ENCODE measurements at places on chromosomes 6 and 20. TPM values are rescaled to one million over a fixed set of nuclear protein-coding genes. Genes with fewer than 3 reads are reported as not detected.

The DNAH8 gene
- not detected for total RNA-seq

The LCA5 gene
- 3.6 TPM for total RNA-seq

The SGK2 gene
- 0.99 TPM for total RNA-seq

The CRYBG1 gene
- total RNA-seq, result 9.1 TPM

The GRIK2 gene
- 6.0 TPM for total RNA-seq

The CST7 gene
- not detected for total RNA-seq

The CNR1 gene
- 0.25 TPM for total RNA-seq

The OXT gene
- total RNA-seq, result not detected

The BPIFB3 gene
- not detected for total RNA-seq

The MACROD2 gene
- 3.5 TPM for total RNA-seq

The PTGIS gene
- total RNA-seq, result 37.0 TPM

The LKAAEAR1 gene
- 0.73 TPM for total RNA-seq

The BLOC1S5 gene
- total RNA-seq, result 18.9 TPM

GRCh38 chr20:49444553-49444990 lies 37.9 kb downstream of the KCNB1 start:
- DNase-seq, result no peak

DNA sequence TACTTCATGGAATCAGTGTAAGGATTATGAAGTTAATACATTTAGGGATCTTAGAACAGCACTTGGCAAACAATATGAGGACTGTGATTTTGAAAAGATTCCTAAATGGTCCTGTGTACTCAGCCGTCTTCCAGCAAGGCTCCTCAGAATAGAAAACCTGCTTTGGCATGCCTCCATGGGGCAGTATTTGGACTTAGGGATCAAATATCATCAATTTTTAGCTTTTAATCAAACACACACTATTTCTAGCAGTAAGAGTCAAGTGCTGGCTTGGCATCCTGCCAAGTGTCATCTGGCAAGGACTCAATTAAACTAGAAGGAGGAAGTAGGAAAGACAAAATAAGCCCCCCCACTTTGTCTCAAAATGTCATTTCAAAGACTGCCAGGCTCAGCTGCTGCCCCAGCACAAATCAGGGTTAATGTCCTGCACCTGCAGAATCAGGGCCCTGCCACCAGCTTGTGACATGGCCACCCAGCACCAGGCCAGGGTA lies 40.8 kb downstream of the IYD start:
- no peak for DNase-seq

DNA sequence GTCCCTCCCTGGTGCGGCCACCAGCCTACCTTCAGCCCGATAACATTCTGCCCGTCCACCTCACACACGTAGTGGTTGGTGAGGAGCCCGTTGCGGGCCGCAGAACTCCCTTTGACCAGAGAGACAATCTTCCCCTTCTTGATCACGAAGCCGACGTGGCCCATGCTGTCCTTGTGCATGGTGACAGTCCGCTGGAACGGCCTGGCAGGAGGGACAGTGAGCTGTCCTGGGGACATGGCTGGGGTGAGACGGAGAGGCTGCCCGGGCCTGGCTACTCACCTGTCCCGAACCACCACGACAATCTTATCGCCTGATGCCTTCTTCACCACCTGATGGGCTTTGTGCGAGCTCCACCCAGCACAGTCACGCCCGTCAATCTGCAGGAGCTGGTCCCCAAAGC lies 16.6 kb downstream of the SDCBP2 start:
- DNase-seq, result no peak

DNA sequence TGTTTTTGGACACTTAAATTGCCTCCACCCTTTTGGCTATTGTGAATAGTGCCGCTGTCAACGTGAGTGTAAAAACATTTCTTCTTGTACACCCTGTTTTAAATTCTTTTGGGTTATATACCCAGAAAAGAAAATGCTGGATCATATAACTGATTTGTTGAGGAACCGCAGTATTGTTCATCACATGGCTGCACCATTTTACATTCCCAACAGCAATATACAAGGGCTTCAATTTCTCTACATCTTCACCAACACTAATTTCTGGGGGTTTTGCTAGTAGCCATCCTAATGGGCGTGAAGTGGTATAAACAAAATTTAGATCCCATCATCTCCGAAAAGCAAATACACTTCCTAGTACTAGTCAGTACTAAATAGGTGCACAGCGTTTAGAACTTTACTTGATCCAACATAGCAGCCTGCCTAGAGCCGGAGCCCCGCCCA lies 579 bp upstream of the BPHL start:
- no peak for DNase-seq

DNA sequence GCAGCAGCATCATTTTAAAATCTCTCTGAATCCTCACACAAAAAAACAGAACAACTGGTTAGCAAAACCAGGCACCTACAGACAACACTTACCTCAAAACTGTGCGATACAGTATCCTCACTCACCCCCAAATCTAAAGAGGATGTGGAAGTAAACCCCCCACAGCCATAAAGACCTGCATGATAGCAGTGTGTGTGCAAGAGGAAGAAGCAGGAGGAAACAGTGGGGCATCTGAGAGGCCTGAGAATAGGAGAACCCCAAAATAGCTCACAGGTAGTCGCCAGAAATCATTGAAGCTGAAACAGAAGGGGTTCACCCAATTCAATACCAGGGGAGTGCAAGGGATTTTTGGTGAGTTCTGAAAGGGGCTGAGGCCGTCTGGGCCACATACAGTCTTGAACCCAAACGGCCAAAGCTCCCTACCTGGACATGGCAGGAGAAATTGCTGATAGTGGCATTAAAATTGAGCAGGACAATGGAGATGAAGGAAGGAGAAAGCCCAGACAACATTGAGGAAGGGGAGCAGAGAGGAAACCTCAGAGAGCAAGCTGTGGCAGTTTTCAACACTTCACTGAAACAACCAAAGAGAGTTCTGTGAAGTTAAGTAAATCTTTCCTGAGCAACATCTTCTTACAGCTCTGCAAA lies 129.7 kb downstream of the FIG4 start:
- DNase-seq, result no peak

DNA sequence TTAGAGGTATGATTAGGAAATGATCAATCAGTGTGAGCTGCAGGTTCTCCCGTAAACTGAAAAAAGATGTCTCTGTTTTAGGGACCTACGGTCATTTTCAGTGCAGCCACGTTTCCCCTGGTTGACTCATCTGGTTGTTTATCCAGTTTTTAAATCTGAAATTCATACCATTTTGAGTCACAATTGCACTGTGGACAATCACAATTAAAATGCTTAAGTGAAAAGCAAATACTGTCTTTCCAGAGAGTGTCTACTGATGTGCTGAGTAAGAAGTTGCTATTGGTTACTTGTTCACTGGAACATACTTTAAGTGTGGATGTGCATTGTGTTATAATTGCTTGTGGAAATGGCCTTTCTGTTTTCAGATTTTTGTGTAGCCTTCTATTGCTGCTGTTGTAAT lies 305.1 kb upstream of the SASH1 start:
- no peak for DNase-seq

DNA sequence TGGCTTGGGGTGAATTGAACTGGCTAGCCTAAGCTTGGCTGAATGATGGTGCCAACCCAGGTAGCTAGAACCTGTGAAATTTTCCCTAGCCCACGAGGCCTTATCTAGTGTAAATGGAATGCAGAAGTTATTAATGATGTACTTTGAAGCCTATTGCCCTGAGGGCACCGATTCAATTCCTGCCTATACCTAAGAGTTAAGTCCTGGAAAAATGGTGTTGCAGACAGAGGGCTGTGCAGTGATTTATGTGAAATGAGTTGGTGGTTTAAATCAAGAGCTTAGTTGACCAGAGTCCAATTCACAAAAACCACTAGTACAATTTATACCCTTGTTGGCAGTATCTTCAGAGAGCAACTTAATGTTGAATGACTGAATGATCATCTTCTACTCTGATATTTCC lies 373.8 kb upstream of the JAG1 start:
- no peak for DNase-seq

DNA sequence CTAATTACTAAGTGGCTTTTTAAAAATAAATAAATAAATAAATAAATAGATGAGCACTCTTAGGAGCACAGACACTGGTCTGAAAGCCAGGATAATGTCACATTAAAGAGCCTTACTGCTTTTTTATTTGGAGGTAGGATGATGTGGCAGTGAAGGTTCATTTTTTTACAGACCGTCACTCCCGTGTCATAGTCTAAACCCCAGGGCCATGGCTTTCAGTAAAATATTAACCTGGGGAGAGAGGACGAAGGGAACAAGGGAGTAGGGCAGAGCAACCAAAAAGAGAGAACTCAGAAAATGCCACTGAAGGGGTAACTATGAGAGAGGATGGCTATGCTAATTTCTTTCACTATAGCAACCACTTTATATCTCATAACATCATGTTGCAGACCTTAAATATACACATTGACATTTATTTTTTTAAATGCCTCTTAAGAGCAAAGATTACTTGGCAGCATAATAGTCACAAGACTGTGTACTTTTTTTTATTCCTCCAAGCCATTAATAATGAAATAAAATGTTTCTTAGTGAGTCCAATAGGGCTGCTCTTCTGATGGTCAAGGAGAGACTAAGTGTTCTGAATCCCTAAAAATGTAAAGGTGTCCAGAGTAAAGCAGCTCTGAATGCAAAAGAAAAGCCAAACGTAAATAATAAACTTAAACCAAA lies 100.9 kb upstream of the SIM1 start:
- no peak for DNase-seq

DNA sequence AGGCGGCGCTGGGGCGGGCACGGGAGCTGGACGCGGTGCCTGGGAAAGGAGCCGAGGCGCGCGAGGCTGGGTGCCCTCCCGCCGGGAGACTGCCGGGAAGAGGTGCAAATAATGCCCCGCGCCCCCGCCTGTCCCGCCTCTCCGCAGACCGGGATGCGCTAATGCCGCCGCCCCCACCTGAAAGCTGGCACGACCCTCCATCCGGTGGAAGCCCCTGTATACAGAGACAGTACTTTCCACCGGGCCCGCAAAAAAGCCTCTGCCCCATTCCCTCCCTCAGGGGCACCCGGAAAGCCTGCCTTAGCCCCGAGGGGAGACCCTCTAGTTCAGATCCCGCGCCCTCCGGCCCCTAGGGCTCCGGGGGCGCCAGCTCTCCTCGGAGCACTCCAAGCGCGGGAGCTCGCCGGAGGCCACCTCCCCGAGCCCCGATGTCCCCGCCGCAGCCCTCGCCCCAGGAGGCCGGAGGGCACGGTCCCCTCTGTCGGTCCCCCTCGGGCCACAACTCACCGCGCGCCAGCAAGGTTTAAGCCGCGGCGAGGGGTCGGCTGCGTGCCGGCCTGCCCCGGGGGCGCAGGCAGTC lies 1.2 kb downstream of the GRM4 start:
- DNase-seq, result no peak

GRCh38 chr6:26553264-26553634 lies 15.1 kb downstream of the HMGN4 start:
- peak; percentile 75 for DNase-seq

DNA sequence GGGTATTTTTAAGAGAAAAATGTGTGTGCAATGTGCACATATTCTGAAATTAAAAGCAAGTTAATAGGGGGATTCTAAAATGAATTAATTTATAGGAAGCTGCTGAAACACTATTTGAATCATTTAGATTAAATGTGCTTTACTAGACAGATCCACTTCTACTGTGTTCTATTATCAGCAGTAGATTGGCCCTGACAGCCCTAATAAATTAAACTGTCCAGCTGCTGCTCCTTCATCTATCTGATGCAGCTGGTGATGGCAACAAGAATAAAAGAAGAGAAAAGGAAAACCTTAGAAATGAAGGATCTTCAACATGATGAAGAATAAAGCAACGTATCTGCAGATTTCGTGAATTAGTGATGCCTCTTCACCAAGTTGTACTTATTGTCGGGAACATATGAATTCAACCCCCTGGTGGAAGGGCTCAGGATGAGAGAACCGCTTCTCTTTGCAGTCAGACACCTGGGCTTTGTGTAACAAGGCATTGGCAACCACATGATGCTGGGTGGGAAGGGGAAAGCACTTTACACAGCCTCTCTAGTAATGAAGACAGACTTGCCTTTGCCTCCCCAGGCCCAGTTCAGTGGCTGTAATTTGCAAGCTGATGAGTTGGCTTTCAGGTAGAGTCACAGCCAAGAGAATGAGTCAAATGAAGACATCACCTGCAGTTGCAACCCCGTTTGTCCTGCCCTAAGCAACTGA lies 94.4 kb downstream of the LAMP5 start:
- no peak for DNase-seq

DNA sequence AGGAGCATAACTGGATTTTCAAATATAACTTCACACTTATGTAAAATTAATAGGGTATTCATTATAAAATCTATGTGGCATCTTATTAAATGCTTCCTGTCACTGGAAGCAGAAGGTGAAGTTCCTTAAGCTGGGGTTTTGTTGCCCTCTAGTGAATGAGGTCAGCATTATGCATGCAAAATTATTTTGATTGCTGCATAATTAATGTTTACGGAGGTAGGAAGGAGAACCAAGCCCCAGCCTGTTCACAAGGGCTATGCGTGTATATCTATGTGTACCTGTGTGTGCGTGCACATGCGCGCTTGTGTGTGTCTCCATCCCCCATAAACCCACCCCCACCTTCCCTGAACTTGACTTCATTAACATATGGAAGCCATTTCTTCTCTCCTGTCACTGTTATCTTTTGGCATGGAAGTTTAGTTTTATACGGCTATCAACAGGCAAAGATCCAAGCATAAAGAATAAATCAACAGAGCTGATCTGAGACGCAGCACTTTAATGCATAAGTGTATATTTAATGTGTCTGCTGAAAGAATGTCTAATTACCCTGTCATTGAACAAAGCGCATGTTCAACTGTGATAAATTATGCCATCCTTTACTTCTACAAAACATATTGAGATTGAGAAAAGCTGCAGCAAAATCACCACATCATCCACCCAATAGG lies 90.2 kb upstream of the CDH4 start:
- DNase-seq, result no peak

Data from WTC11 (cell line).